RKO (cell line): ENCODE measurements at places on chromosomes 7 and 10.

GRCh38 chr7:42440951-42441350 is 203.9 kb upstream of the GLI3 start:
- peak; percentile 0 for DNase-seq

- DNase-seq: no peak
Measured at GRCh38 chr10:86446987-86447386, 74.6 kb downstream of the WAPL start.

DNA sequence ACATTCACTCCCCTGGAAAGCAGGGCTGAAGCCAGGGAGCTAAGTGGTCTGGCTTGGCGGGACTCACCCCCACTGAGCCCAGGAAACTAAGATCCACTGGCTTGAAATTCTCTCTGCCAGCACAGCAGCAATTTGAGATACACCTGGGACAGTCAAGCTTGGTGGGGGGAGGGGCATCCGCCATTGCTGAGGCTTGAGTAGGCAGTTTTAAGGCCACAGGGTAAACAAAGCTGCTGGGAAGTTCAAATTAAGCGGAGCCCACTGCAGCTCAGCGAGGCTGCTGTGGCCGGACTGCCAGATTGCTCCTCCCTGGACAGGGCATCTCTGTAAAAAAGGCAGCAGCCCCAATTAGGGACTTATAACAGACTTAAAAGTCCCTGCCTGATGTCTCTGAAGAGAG is 108.2 kb upstream of the FAM13C start:
- DNase-seq: no peak

DNA sequence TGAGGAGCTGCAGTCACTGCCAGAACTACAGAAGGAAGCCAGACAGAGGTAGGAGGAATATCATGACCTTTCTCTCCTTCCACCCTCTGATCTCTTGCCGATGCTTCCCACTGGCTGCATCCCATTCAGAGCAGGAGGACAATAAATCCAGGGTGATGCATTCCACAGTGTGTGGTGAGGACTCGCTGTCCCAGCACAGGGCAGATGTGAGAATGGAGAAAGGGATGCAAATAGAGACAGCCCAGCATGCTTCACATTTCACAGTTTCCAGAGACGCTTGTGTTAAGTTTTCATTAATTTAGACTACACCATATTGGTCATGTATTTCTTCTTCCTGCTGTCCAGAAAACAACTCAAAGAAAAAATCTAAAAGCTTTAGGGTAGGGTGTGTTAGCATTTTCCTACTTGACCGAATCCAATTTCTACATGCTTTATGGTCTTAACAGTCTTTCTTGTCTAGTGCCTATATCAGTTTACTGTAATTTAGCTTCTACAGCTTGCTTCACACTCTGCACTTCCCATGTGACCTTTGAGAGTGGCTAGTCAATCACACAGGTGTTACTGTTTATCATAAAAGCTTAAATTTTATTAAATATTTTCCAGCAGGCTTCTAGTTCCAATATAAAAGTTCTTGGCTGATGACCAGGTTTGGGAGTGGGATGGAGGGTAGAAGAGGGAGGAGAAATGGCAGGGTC is 155.6 kb downstream of the RAPGEF5 start:
- no peak for DNase-seq

GRCh38 chr10:76885816-76886215 is 751.8 kb downstream of the KCNMA1 start:
- DNase-seq: no peak

GRCh38 chr7:81655271-81655670 is 114.6 kb downstream of the HGF start:
- DNase-seq: no peak
